ENCODE measurements at places on chromosomes 12 and 14.

- no peak for DNase-seq
Observed at GRCh38 chr12:45532113-45532512, 197.4 kb upstream of the ARID2 start.

GRCh38 chr14:23829736-23830471 is 123.7 kb upstream of the DHRS4 start:
- no peak for DNase-seq

DNA sequence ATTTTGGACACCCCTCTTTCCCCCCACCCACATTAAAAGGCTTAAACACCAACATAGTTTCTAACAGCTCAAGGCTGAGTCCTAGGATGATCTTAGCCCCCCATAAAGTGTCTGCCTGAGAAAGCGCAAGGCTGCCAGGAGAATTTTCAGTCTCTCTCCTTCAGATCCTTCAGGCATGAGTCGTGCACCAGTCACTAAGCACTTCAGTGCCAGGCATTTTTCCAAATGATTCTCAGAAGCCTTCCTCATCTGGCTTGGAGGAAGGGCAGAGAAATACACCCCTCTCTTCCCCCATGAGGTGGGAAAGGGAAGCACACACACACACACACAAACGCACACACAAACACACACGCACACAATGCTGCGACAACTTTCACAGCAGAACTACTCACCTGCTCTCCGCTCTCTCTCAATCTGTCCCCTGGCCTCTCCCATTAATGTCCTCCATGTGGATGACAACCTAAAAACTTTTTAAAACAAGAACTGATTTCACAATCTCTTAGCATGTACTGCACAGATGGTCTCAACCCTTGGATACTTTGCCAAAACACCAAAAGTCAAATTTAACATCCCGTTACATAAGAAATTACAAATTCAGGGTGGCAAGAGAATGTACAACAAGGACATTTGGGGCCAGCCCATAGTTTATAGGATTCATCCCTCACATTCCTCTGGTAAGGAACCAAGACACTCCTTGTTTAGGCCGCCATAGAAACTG is 49.8 kb downstream of the CKAP4 start:
- no peak for DNase-seq

DNA sequence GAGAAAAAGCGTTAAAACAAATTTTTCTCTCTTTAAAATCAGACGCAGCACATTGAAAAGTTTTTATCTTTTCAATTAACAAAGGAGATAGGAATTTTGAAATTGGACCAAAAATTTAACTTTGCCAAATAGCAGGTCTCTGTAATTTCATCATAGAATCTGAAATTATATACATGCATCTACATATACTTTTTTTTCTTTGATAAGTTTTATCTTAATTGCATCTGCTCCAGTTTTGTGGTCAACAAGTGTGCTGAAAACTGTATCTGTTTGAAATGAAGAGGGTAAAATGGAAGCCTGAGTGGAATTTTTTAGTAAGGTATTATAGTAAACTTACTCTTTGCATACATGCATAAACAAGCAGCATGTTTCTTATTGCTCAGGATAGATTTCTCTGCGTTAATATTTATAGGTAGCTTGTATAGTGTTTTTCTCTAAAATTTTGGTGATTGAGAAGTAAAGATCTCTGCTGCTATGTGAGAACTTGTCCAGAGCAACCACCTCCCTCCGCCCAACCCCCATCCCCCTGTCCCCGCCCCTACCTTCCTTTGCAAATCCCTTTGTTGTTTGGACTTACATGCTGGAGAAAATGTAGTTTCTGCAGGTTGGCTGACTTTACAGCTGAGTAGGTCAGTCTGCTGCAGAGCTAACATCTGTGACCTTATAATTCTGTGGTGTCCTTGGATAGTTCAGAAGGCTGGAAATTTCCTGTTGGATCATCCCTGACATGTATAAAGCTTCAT is 64.6 kb downstream of the VRK1 start:
- DNase-seq: no peak

- no peak for DNase-seq
Observed at GRCh38 chr12:84813780-84814663, 98.6 kb downstream of the SLC6A15 start.

- DNase-seq: no peak
Observed at GRCh38 chr14:63713058-63713457, 14.8 kb downstream of the SGPP1 start.

DNA sequence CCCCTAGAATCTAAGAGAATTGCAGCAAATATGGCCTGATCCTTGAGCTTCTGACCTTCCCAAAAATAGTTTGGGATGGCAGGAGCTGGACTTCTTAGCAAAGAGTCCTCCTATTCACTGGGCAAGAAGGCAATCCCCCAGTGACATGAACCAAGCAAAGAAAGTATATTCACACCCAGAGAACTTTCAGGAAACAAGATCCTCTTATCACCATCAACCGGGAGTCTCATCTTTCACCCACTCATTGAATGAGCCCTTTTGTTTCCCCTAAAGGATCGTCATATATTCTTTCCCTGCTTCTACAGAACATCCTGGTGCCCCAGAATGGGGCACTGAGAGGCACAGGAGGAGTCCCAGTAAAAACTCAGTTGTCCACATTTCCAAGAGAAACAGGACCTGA is 19.7 kb downstream of the SPTB start:
- DNase-seq: no peak

GRCh38 chr14:101489092-101489760 is 72.1 kb upstream of the DIO3 start:
- DNase-seq: no peak

DNA sequence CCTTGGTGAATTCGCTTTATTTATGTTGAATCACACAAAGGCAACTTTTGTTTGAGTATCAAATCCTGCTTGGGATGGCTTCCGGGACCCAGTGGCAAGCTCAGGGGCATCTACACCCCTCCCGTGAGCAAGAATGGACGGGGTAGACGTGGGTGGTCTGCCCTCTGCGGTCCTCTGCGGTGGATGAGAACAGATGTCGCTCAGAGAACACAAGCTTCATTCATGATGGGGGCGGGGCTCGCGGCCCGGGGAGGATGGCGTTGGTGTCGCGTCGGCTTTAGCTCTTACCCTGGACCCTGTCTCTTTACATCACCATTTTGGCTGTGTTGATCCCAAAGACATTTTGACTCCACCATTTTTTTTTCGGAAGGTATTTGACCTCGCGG is 158.5 kb upstream of the RTL1 start:
- DNase-seq: no peak

- DNase-seq: no peak
Observed at GRCh38 chr12:94112121-94112520, 36.3 kb upstream of the PLXNC1 start.

DNA sequence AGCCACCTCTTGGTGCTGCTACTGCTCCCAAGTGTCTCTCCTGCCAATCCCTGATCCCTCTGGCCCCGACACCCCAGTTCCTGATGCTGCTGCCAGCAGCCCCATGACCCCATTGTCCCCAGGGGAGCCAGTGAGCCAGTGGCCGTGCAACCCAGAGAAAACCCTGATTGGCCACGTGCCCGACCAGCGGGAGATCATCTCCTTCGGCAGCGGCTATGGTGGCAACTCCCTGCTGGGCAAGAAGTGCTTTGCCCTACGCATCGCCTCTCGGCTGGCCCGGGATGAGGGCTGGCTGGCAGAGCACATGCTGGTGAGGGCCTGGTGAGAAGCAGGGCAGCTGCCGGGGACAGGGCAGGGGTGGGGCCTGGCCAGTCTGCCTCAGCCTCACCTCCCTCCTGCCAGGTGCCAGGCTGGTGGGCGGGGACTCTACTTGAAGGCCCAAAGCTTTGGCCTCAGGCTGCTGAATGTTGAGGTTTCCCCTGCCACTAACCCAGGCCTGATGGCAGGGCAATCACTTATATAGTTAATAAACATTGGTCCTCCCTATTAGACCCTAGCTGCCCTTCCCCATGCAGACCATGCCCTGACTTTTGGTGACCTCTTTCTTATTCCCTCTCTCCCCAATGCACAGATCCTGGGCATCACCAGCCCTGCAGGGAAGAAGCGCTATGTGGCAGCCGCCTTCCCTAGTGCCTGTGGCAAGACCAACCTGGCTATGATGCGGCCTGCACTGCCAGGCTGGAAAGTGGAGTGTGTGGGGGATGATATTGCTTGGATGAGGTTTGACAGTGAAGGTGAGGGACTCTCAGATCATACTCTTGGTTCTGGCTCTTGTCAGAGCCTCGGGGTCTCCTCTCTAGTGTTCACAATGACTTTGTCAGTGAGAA is 5.1 kb downstream of the PCK2 start:
- DNase-seq: no peak

GRCh38 chr14:38716926-38717325 is 386.1 kb downstream of the SEC23A start:
- no peak for DNase-seq

GRCh38 chr12:105622846-105623736 is 292.6 kb downstream of the C12orf75 start:
- no peak for DNase-seq

- no peak for DNase-seq
Observed at GRCh38 chr12:130796985-130797686, 41.9 kb downstream of the STX2 start.

DNA sequence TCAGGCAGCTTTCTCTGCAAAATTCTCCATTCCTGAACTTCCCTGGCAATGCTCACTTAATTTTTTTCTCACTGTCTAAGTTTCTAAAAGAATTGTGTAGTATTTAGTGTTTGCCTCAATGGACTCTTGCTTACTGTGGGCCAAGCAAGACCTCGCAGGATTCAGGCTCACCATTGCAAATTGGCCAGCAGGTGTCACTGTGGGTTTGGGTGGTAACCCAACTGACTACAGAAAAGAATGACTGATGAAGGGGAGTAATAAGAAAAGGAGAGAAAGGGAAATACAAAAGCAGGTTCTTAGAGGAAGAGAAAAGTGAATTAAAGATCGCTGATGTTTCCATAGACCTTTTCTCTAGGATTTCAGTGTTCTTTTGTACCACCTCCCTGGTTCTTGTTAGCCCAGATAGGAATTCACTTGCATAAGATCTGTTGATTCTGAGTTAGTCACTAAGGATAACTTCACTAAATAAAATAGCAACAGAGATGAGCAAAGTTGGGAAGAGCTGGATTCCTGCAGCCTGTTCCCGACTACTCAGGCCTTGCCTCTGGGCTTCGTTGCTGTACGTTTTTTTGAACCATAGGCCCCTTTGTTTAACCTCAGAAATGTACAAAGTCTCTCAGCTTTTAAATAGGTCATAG is 386.5 kb upstream of the DDHD1 start:
- peak; percentile 30 for DNase-seq

DNA sequence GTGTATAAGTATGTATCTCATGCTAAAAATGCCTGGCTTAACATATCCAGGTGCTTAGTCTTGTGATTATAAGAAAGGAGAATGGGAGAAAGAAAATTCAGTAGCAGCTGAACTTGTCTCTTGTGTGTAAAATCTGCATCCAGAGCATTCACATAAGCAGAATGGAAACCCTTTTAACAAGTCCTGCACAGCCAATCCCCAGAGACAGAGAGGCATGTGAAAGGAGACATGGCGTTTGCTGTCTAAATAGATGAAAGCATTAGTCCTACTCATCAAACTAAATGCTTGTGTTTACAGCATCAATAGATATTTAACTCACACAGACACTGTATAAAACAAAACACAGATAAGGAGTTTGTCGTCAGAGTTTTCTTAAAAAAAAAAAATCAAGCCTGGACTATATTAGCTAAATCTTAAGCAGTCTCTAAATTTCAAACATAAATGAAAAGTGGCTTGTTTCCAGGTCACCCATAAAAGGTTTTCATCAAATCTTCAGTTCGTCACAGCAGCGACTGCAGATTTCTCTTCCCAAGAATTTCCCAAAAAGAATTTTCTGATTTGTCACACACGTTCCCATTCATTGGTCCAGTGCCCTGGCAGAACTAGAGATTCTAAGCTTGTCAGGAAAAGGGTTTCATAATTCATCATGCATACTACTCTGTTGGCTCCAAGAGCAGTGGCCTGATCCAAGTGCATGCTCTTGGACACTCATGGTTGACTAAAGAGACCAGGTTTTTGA is 249.2 kb downstream of the BTG1 start:
- no peak for DNase-seq

- DNase-seq: no peak
Observed at GRCh38 chr14:98364961-98365360, 907.0 kb downstream of the BCL11B start.

DNA sequence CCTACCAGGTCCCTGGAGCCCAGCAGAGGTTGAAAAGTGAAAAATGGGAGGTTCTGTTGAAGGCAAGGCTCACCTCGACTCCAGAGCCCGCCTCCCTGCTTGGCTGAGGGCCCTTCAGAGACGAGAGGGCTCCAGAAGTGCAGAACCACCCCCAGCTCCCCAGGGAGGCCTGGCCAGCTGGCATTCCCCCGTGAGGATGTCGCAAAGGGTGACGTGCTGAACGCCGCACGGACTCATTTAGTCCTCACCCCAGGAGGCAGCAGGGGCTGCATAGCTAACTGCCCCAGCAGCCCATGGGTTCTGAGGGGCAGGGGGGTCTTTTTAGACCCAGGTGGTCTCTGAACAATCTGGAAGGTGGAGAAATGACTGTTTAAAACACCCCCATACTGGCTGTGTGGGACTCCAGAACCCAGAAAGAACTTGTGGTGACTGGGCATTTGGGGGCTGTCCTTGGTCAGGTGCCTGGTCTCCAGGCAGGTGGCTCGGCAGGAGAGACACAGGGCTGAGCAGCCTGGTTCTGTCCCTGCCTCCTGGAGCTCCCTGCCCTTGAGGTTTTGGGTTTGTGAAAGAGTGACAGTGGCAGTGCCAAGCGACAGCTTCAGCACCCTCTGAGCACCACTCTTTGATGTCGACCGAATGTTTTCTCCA is 32.0 kb downstream of the ANAPC7 start:
- peak; percentile 25 for DNase-seq

- DNase-seq: peak; percentile 50
Observed at GRCh38 chr14:61644834-61645233, 50.5 kb upstream of the HIF1A start.

DNA sequence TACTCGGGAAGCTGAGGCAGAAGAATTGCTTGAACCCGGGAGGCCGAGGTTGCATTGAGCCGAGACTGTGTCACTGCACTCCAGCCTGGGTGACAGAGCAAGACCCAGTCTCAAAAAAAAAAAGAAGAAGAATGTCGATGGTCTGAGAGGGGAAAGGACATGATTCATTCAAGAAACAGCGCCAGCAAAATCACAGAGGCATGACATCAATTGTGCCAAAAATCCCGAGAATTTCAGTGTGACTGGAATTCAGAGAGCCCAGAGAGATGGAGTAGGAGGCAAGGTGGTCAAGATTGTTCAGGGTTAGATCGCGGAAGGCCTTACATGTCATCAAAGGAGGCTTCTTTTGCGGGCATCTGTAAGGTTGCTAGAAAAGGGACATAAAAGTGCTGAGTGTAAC is 483.3 kb downstream of the VRK1 start:
- no peak for DNase-seq

- DNase-seq: no peak
Observed at GRCh38 chr12:59491877-59492276, 104.0 kb upstream of the SLC16A7 start.

- DNase-seq: no peak
Observed at GRCh38 chr12:56307221-56307965, 7.3 kb upstream of the CS start.

DNA sequence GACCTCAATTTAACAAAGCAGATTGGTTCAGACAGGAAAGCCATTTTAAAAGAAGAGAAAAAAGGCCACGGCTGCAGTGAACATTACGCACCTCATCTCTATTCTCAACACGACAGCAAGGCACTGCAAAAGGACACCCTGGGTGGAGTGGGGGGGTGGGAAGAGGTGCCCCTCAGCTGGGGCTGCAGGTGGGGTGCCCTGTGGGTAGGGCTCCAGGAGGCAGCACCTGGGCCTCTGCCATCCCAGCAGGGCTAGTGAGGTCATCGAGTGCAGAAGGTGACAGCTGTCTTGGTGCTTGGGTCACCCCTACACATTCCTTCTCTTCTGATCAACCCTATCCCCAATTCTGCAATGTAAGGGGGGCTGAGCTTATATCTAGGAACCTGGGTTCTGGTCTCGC is 142.9 kb upstream of the PRMT8 start:
- DNase-seq: no peak

- DNase-seq: no peak
Observed at GRCh38 chr14:54465654-54466053, 23.1 kb downstream of the GMFB start.
